Stimulated activated CD8-positive, alpha-beta memory T cell treated with anti-CD3 and anti-CD28 coated beads, Interleukin-15, amount 100 ng/mL, for 24 hours (primary cell): ENCODE measurements at places on chromosomes 12 and 14.

DNA sequence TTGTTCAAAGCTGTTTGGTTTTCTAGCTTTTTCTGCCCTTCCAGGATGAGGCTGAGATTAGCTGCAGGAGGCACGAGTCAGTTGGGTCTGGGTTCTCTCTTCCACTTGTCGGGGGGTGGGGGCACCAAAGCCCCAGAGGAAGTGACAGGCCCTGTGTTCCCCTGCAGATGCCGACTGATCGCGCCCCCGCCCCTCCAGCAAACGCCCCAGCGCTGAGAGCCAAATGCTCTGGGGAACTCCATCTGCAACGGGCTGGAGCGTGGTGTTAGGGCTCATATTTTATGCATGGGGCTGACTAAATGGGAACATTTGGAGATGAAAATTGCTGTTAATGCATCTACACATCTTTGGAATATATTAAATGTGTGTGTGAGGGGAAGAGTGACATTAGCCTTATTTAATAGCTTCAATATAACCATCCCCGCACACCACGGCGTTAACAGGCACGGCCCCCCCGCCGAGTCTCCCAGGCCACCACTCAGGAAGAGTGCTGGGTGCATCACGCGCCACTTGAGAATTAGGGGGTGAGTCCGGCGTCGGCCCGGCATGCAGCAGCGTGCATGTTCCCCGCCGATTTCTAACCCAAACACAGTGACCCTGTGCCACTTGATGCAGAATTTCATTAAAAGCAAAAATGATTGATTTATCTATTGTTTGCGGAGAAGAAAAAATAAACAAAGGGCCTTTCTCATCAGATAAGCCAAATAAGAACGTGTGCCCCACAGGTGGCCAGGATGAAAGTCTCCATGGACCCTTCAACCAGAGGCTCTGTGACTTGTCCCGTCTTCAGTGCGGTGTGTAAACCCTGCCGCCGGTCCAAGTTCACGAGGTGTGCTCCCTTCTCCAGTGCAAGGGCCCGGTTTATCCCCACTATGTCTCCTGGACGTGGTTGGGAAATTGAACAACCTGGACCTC is 165.0 kb upstream of the RTL1 start:
- DNase-seq: no peak

DNA sequence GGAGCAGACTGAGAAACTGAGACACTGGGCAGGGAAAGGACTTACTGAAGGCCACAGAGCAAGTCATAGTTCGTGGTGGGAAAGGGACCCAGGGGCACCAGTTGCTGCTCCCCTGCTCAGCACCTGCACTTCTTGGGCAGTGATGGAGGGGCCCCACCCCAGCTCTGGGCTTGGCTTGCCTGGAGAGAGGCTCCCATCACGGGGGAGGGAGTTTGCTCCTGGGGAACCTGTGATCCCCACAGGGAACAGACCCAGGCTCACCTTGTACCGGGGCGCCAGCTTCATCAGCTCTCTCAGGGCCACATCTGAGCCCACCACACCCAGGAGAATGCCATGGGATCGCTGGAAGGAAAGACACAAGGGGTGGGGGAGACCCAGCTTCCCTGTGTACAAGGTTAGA is 39.8 kb downstream of the CACNA2D4 start:
- DNase-seq: no peak

GRCh38 chr12:7376196-7376595 is 67.8 kb downstream of the CD163L1 start:
- DNase-seq: no peak

GRCh38 chr12:19498099-19498498 is 58.8 kb downstream of the AEBP2 start:
- no peak for DNase-seq

- no peak for DNase-seq
These were observed 84.8 kb downstream of the RBM19 start for GRCh38 chr12:113880988-113881962.
